Gastrocnemius medialis (tissue), 4 donors: ENCODE measurements at places on chromosomes 4 and X. TPM values are rescaled to one million over a fixed set of nuclear protein-coding genes. Genes with fewer than 3 reads are reported as not detected.
A peak's percentile ranks its signal among the peaks of the same experiment; 100 is the strongest.

GRCh38 chr4:184473499-184474262, 669 bp downstream of the IRF2 start:
- peak; percentile 33 for DNase-seq

GRCh38 chrX:1883772-1884171, 268.9 kb downstream of the ASMT start:
- DNase-seq: no peak

COQ2 gene
- total RNA-seq: 11.4 TPM

GRCh38 chrX:47208108-47208507, 10.4 kb upstream of the CDK16 start:
- no peak for DNase-seq

APBB2 gene
- 20.5 TPM for total RNA-seq
